ENCODE measurements at places on chromosomes 2 and 18. TPM values are rescaled to one million over a fixed set of nuclear protein-coding genes. Genes with fewer than 3 reads are reported as not detected.

Gene ZBTB14
- 27.7 TPM for total RNA-seq

Gene ILKAP
- total RNA-seq = 12.8 TPM

Gene MMADHC
- 139 TPM for total RNA-seq

Gene PROC
- not detected for total RNA-seq

Gene CYP27A1
- total RNA-seq = 2.9 TPM

Gene ANKRD30BL
- total RNA-seq = not detected

Gene AOX1
- total RNA-seq = 76.8 TPM

Gene CCDC68
- 6.3 TPM for total RNA-seq

Gene TDRD15
- total RNA-seq = not detected

Gene FAM228A
- total RNA-seq = 1.1 TPM

Gene LBX2
- 2.1 TPM for total RNA-seq

Gene ANKRD29
- 0.90 TPM for total RNA-seq

Gene PMAIP1
- 2.2 TPM for total RNA-seq

Gene POLE4
- total RNA-seq = 48.7 TPM

Gene CSRNP3
- total RNA-seq = 1.5 TPM

Gene NT5C1B
- total RNA-seq = not detected

Gene GKN2
- not detected for total RNA-seq

Gene APLF
- total RNA-seq = 1.3 TPM

Gene CYP26B1
- 11.3 TPM for total RNA-seq

Gene CDH20
- total RNA-seq = 5.8 TPM

Gene STRN
- total RNA-seq = 7.8 TPM

Gene FZD7
- total RNA-seq = 3.2 TPM

Gene RAB17
- total RNA-seq = 0.81 TPM

Gene NYAP2
- not detected for total RNA-seq

Gene SCN1A
- total RNA-seq = not detected

Gene C2orf72
- total RNA-seq = 2.1 TPM

Gene FSHR
- total RNA-seq = not detected

Gene NTSR2
- total RNA-seq = not detected

Gene TRIM43
- not detected for total RNA-seq

Gene NEUROD1
- not detected for total RNA-seq

Gene SLC14A1
- total RNA-seq = 0.49 TPM

All from cardiac atrium fibroblast (primary cell).